ENCODE measurements at places on chromosomes 4 and X.

DNA sequence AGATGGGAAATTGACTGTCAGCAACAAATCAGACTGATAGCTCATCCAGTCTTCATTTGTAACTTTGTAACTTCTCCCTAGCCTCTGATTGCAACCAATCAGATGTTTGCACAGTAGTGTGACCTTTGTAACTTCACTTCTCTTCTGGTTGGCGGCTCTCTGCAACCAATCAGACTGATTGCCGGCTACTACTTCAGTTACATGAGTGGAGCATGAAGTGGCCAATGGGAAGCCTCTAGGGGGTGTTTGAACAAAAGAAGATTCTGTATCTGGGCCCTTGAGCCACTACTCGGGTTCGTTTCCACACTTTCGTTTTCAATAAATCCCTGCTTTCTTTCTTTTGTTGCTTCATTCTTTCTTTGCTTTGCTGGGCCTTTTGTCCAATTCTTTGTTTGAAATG, 1285.8 kb downstream of the TECRL start:
- no peak for DNase-seq

DNA sequence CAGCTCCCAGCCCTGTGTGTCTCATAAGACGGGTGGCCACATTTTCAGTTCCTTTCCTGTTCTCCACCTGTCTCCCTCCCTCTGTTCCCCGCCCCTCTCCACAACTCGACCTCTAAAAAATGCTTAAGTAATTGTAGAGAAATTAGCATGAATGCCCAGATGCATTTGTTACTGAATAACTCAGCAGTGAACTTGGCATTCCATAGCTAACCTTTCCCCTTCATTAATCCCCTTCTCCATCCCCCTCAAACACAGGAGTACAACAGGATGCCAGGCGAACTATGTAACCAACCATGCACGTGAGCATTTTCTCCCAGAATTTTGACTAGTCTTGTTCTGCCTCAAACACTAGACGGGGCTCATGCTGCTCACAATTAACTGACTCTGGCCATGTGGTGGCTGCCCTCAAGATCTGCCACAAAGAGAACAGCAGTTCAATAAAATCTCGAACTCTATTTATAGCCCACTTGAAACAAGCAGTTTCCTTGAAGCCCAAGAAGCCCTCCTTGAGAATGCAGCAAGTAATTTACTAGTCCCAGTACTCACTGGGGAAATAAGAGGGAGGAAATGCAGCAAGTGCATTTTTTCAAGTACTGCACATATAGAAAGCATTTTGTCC, 351.2 kb downstream of the ARHGAP24 start:
- DNase-seq: no peak

GRCh38 chr4:85929961-85930665, 429.7 kb downstream of the MAPK10 start:
- DNase-seq: no peak

- DNase-seq: no peak
These were observed 23.0 kb upstream of the CPLX1 start for GRCh38 chr4:848803-849477.

- no peak for DNase-seq
These were observed 892.8 kb upstream of the DIAPH2 start for GRCh38 chrX:95791876-95792275.

- DNase-seq: no peak
These were observed 74.2 kb downstream of the LIMCH1 start for GRCh38 chr4:41611881-41612871.

DNA sequence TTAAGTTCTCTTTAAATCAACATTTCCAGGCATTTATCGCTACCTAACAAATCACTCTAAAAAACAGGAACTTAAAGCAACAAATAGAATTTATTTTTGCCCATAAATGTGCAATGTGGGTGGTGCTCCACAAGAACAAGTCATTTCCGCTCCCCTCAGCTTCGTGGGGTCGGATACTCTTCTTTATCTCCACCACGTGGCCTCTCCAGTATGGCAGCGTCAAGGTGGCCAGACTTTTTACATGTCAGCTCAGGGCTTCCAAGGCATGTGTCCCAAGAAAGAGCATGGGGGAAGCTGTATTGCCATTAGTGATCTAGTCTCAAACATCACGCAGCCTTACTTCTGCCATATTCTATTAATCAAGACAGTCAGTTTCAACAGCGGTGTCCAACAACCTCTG, 249.2 kb upstream of the NOCT start:
- no peak for DNase-seq

GRCh38 chr4:141786946-141787345, 150.6 kb downstream of the IL15 start:
- no peak for DNase-seq

DNA sequence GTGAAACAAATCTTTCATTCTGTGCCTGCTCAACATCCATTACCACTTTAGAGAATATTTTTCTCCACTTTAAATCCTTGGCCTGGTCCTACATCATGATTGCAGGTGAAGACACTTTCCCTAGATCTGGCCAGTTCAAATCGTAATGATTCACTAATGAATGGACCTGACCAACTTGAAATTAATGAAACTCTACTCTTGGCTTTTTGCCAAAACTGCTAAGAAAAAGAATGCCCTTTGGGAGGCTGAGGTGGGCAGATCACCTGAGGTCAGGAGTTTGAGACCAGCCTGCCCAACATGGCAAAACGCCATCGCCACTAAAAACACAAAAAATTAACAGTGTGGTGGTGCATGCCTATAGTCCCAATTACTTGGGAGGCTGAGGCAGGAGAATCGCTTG, 1082.6 kb upstream of the LCORL start:
- DNase-seq: no peak

All from memory B cell (primary cell).